ENCODE measurements at places on chromosomes 7 and 10.

DNA sequence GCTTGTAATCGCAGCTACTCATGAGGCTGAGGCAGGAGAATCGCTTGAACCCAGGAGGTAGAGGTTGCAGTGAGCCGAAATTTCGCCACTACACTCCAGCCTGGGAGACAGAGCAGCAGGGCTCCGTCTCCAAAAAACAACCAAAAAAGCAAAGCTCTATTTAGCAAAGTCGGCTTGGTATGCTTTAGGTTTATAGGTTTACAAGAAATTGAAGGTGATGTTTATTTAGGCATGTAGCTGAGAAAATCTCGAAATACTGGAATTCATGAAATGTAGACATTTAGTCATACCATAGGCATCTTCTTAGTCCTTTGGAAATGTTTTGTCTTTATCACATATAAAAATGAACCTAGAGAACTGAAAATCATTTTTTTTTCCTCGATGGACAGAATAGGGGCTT lies 453.8 kb upstream of the ANKRD30A start:
- peak; percentile 81 for DNase-seq

DNA sequence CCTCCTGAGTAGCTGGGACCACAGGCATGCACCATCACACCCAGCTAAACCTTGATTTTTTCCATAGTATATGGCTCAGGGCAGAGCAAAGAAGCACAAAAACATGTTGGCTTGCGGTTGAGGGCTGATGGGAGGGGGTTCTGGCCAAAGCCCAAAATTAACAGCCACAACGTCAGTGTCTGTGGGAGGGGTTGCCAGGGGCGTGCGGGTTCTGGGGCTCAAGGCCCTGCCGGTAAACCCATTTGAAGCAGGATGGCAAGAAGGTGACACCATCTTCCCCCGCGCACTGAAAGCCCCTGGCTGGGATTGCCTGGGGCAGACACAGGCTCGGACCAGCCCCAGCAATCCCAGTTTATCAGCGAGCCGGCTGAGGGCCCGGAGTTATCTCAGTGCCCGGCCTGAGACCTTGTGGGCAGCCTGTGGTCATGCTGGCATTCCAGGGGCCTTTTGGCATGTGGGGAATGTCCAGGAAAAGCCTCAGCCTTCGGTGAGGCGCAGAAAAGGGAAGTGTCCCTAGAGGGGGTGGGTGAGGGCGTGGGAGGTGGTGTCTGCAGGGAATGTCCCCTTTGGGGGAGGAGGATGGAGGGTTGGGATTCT lies 167.7 kb upstream of the TNRC18 start:
- peak; percentile 80 for DNase-seq

- no peak for DNase-seq
Observed at GRCh38 chr10:69051710-69052487, 36.0 kb upstream of the SRGN start.

DNA sequence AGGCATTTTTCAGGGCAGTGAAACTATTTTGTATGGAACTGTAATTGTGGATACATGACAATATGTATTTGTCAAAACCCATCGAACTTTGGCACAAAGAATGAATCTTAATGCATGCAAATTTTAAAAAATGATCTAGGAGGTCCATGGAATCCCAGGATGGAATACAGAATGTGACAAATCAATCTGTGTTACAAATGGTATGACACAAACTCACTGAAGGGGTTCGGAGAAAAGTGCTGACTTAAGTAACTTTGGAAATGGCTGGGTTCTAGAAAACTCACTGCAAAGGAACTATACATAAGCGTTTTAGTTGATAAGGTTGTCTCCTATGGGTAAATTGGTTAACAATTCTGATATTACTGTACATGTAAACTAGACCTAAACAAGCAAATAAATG lies 26.0 kb downstream of the CALN1 start:
- DNase-seq = no peak

- no peak for DNase-seq
Observed at GRCh38 chr10:103618575-103619423, 125.3 kb downstream of the NEURL1 start.

DNA sequence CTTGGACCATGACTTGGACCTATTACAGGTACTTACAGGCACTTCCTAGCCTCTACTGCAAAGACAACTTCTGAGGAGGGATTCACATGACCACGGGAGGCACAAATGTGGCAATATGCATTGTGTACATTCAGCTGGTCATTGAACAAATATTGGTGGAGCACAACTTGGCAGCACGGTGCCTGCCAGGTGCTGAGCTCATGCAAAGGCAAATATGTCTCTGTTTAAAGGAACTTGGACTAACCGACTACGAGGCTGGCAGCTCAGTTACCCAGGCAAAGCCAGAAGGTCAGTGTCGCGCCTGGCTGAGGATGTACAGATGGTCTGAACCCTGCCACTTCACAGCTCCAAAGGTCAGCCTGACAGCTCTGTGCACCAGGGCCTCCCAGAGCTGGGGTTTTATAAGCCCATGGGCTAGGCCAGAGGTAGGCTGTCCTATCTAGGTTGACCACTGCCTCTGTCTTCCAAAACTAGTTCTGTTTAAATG lies 6.1 kb downstream of the DENND11 start:
- DNase-seq = no peak

- peak; percentile 74 for DNase-seq
Observed at GRCh38 chr10:97713826-97714400, 383 bp downstream of the MARVELD1 start.

- DNase-seq = peak; percentile 49
Observed at GRCh38 chr10:59887006-59887405, 19.4 kb downstream of the CCDC6 start.

GRCh38 chr7:43141091-43141490 lies 28.6 kb downstream of the HECW1 start:
- DNase-seq = no peak
